Naive thymus-derived CD4-positive, alpha-beta T cell (primary cell): ENCODE measurements at places on chromosomes 3 and 15. TPM values are rescaled to one million over a fixed set of nuclear protein-coding genes. Genes with fewer than 3 reads are reported as not detected.

GOLGA8T gene
- total RNA-seq: 0.22 TPM

CCR8 gene
- total RNA-seq: 10.7 and 11.6 TPM in 2 replicates

RAB7A gene
- total RNA-seq: 124 TPM

IREB2 gene
- total RNA-seq: 79.8 TPM

SCAANT1 gene
- total RNA-seq: not detected

ITIH4 gene
- 36.7 TPM for total RNA-seq

MYZAP gene
- total RNA-seq: 2.2 TPM

DNA sequence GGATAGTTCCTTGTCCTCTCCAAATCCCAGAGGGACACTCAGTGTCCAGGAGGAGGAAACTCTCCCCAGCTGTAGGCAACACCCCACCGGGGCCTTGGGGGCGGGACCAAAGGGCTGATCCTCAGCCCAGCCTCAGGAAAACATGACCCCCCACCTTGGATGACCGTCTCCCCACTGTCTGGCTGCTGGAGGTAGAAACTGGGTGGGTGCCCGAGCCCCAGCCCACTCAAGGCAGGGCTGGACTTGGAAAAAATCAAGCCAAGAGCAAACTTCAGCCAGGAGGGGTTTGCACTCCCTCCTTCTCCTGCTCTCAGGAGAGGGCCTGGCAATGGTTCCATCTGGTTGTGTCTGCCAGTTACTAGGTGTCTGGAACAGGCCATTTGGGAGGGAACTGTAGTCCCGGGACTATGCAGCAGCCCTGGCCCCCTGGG, 3.6 kb upstream of the RASL12 start:
- no peak for DNase-seq
- no peaks in the 10 kb centered on the region for H3K4me1 ChIP-seq
- no peak overlapping the region for H3K4me3 ChIP-seq
- H3K27me3 ChIP-seq: no peaks in the 10 kb centered on the region
- no peak overlapping the region for H3K27ac ChIP-seq

DNA sequence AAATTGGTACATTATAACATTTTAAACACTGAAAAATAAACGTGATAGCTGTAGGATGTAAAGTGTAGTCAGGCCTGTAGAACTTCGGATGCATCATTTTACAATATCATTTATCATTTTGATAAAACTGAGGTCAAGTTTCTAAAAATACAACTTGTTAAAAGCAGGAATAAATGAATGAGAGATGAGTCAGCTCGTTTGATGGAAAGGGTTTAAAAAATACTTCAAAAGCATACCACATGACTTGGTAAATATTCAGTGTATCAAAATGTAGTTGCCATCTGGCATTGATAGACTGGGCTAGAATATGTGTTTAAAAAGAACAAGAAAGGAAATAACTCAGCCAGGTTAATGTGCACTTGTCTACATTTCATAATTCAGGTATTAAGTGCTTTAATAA, 357.0 kb downstream of the TIGIT start:
- H3K4me3 ChIP-seq: no peak overlapping the region
- no peaks in the 10 kb centered on the region for H3K4me1 ChIP-seq
- H3K27ac ChIP-seq: no peak overlapping the region
- no peaks in the 10 kb centered on the region for H3K36me3 ChIP-seq
- H3K27me3 ChIP-seq: no peaks in the 10 kb centered on the region

DNA sequence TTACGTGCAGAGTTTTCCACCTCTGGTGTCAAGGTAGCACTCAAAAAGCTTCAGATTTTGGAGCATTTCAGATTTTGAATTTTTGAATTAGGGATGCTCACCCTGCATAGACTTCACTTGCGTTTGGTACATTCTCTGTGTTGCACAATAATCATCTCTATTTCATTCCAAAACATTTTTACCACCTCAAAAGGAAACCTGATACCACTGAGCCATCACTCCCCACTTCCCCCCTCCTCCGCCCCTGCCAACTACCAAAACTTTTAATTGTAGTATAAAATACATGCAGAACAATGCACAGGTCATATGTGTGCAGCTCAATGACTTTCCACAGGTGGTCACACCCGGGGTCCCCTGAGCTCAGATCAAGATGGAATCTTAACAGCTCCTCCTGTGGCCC, 208.8 kb downstream of the SV2B start:
- no peak for DNase-seq
- no peaks in the 10 kb centered on the region for H3K36me3 ChIP-seq
- H3K4me3 ChIP-seq: no peak overlapping the region
- H3K4me1 ChIP-seq: peaks cover 43% of the 10 kb centered on the region
- H3K27ac ChIP-seq: no peak overlapping the region

DNA sequence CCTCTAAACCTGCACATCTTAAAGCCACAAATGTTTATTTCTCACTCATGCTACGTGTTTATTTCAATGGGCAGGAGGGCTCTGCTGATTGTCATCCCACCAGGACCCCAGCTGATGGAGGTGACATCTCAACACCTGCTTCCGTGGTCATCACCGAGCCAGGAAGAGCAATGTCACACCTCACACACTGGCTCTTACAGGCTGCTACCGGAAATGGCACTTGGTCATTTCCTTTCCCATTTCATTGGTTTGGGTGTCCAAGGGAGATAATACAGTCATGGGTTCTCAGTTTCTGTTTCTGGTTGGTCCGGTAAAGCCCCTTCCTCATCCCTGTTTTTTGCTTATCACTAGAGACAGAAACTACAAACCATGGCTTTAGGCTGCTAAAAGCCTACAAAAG, 41.9 kb downstream of the ABHD2 start:
- H3K27me3 ChIP-seq: no peaks in the 10 kb centered on the region
- H3K4me3 ChIP-seq: no peak overlapping the region
- H3K27ac ChIP-seq: no peak overlapping the region
- DNase-seq: no peak
- peaks cover 10% of the 10 kb centered on the region for H3K4me1 ChIP-seq

DNA sequence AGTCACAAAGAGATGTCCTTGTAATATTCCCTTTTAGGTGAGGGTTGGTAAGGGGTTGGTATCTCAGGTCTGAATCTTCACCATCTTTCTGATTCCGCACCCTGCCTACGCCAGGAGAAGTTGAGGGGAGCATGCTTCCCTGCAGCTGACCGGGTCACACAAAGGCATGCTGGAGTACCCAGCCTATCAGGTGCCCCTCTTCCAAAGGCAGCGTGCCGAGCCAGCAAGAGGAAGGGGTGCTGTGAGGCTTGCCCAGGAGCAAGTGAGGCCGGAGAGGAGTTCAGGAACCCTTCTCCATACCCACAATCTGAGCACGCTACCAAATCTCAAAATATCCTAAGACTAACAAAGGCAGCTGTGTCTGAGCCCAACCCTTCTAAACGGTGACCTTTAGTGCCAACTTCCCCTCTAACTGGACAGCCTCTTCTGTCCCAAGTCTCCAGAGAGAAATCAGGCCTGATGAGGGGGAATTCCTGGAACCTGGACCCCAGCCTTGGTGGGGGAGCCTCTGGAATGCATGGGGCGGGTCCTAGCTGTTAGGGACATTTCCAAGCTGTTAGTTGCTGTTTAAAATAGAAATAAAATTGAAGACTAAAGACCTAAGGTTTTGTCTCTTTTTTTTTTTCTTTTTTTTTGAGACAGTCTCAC, 19.8 kb downstream of the TYRO3 start:
- H3K27me3 ChIP-seq: no peaks in the 10 kb centered on the region
- no peaks in the 10 kb centered on the region for H3K36me3 ChIP-seq
- H3K27ac ChIP-seq: no peak overlapping the region
- DNase-seq: no peak

- no peaks in the 10 kb centered on the region for H3K27me3 ChIP-seq
- DNase-seq: no peak
Observed at GRCh38 chr3:425079-425478, 228.5 kb downstream of the CHL1 start.

GRCh38 chr3:129985113-129985512, 10.6 kb downstream of the TRH start:
- H3K4me1 ChIP-seq: no peaks in the 10 kb centered on the region
- H3K4me3 ChIP-seq: no peak overlapping the region
- DNase-seq: no peak

DNA sequence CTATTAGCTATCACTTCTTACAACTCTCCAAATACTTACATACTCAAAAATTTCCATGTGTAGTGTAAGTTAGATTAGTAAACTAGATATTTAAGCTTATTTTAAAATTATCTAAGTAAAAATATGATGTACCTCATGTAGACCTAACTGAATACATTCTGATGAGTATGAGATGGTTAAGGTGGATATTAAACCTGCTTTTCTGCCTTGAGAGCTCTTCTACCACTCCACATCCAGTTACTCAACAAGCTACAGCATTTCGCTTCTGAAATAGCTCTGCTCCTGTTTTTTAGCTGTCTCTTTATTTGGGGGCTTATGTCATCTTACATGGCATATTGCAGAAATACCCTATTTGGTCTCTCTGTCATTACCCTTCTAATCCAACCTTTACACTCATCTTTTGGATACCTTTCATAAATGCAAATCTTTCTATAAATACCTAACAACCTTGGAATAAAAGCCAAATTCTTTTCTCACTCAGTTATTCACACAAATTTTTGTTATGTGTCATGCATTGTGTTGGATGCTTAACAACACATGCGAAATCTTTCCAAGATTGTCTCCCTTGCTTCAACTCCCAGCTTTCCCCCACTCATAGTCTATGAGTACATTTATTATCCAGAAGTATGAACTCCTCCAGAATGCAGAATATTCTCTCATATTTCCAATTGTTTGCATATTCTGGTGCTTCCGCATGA, 92.0 kb downstream of the ALCAM start:
- H3K27me3 ChIP-seq: no peaks in the 10 kb centered on the region
- H3K4me3 ChIP-seq: no peak overlapping the region
- H3K27ac ChIP-seq: no peak overlapping the region
- no peaks in the 10 kb centered on the region for H3K4me1 ChIP-seq
- H3K36me3 ChIP-seq: no peaks in the 10 kb centered on the region
- DNase-seq: no peak

DNA sequence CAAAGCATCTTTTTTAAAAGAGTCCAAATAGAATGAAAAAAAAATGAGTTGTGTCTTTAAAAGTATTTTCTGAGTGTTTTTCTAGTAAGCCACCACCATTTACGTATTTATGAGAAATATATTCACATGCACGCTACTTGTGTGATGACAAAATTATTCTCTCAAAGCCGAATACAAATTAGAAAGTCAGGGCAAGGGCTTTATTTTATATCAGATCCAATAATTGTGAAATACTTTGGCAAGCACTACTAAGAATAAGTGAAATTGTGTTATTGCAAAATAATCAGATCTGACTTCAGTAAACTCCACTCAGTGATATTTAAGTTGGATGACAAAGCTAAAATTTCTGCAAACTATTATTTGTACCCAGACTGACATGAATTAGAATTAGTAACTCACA, 589.3 kb upstream of the KCNMB2 start:
- no peaks in the 10 kb centered on the region for H3K27me3 ChIP-seq
- DNase-seq: no peak
- H3K4me1 ChIP-seq: peaks cover 29% of the 10 kb centered on the region
- H3K27ac ChIP-seq: no peak overlapping the region
- no peak overlapping the region for H3K4me3 ChIP-seq
- no peaks in the 10 kb centered on the region for H3K36me3 ChIP-seq

DNA sequence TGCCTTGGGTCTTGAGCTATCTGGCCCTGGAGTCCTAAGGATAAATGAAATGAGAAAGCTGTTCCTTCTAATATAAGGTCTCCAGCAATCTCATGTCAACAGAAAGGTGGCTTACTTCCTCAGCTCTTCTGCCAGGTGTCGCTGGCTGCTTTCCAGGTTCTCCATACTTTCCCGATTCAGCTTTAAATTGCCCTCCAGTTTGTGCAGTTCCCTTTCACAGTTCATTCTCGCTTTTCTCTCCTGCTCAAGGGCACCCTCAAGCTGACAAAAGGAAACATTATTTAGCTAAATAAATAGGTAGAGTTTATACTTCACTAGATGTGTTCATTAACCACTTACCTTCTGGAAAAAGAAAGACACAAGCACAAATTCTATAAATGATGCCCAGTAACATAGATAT, 73.0 kb downstream of the MYH15 start:
- no peaks in the 10 kb centered on the region for H3K4me1 ChIP-seq
- no peaks in the 10 kb centered on the region for H3K36me3 ChIP-seq
- DNase-seq: no peak
- H3K27me3 ChIP-seq: no peaks in the 10 kb centered on the region

- no peak overlapping the region for H3K4me3 ChIP-seq
- H3K27me3 ChIP-seq: no peaks in the 10 kb centered on the region
- H3K36me3 ChIP-seq: no peaks in the 10 kb centered on the region
- no peaks in the 10 kb centered on the region for H3K4me1 ChIP-seq
- DNase-seq: no peak
- no peak overlapping the region for H3K27ac ChIP-seq
Observed at GRCh38 chr15:87245592-87245991, 1010.9 kb downstream of the NTRK3 start.

GRCh38 chr3:19248143-19248542, 99.8 kb downstream of the KCNH8 start:
- H3K4me1 ChIP-seq: no peaks in the 10 kb centered on the region
- H3K36me3 ChIP-seq: no peaks in the 10 kb centered on the region
- no peak for DNase-seq
- no peak overlapping the region for H3K27ac ChIP-seq

DNA sequence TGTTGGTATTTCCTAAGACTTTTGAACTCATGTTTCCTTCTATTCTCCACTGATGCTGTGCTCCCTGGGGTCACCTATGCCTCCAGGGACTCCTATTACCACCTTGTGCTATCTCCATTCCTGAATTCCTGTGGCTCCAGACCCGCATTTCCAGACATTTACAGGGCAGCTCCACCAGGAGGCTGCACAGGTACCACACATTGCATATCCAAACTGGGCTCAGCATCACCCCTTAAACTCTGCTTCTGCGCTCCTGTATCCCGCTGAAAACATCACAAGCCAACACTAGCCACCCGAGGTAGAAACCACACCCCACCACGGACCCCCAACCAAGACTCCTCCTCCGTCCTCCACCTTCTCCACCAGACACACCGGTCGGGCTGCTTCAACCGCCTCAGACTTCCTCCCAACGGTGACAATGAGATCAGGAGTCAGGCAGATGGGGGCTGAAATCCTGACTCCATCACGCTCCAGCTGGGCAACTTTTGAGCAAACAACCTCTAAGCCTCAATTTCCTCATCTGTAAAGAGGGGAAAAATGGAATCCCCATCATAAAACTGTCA, 10.4 kb downstream of the TNK2 start:
- no peaks in the 10 kb centered on the region for H3K36me3 ChIP-seq
- no peaks in the 10 kb centered on the region for H3K27me3 ChIP-seq
- H3K4me3 ChIP-seq: no peak overlapping the region
- no peak for DNase-seq
- peak overlapping the region; percentile 40 for H3K27ac ChIP-seq

DNA sequence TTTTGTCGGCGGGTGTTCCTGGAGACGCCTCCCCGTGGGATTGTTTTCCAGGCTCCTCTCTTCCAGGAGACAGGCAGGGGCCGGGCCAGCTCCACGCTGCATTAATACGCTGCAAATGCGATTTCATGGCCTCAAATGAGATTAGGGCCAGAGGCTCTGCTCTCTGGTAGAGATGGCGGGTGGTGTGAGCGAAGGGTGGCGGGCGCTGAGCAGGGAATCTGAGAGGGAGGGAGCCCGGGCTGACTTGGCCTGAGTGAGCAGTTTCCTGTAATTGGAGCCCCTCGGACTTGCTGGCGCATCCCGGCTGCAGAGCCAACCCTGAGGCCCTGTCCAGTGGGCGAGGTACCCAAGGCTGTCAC, 7.4 kb upstream of the CCDC33 start:
- no peaks in the 10 kb centered on the region for H3K4me1 ChIP-seq
- DNase-seq: no peak
- no peak overlapping the region for H3K4me3 ChIP-seq
- no peaks in the 10 kb centered on the region for H3K36me3 ChIP-seq
- no peaks in the 10 kb centered on the region for H3K27me3 ChIP-seq
- H3K27ac ChIP-seq: no peak overlapping the region

GRCh38 chr3:170563712-170564423, 22.0 kb downstream of the SLC7A14 start:
- H3K4me3 ChIP-seq: no peak overlapping the region
- no peaks in the 10 kb centered on the region for H3K36me3 ChIP-seq
- no peaks in the 10 kb centered on the region for H3K4me1 ChIP-seq
- H3K27me3 ChIP-seq: no peaks in the 10 kb centered on the region
- DNase-seq: no peak
- H3K27ac ChIP-seq: no peak overlapping the region
